SW 1271 (cell line): ENCODE measurements at places on chromosomes 6 and 20.

GRCh38 chr20:59676851-59677182, 72.5 kb downstream of the PHACTR3 start:
- no peak for DNase-seq

DNA sequence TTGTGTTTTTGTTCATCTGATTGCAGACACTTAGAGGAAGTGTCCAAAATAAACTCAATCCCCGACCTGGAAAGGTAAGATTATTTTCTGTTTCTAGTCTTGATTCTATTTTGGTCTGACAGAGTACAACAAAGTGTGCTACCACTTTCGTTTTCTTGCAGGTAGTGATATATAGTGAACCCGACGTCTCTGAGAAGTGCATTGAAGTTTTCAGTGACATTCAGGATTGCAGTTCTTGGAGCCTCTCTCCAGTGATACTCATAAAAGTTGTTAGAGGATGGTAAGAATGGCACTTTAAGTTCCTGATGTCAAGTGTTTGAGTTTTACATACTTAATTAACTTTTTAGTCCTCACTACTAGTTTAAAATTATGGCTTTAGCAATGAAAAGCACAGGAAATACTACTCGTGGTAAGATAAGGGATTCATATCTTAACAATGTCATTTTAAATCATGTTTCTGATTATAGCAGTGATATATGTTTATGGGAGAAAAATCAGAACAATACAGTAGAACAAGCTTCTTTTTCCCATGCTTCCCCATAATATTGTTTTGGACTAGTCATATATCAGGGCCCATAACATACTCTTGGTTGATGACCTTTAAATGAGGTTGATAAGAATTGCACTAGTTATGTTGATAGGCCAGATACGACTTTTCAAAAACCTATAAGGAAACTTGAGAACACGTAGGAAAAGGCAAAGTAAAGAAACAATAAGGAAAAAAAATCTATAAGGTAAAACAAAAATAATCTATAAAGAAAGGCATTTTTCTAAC, 104.0 kb downstream of the RTN4IP1 start:
- DNase-seq, result no peak

GRCh38 chr6:1849691-1850090, 240.0 kb downstream of the FOXC1 start:
- no peak for DNase-seq

GRCh38 chr6:165931675-165932074, 236.0 kb downstream of the TBXT start:
- DNase-seq, result no peak

GRCh38 chr20:20665606-20666332, 46.7 kb downstream of the RALGAPA2 start:
- DNase-seq, result no peak

DNA sequence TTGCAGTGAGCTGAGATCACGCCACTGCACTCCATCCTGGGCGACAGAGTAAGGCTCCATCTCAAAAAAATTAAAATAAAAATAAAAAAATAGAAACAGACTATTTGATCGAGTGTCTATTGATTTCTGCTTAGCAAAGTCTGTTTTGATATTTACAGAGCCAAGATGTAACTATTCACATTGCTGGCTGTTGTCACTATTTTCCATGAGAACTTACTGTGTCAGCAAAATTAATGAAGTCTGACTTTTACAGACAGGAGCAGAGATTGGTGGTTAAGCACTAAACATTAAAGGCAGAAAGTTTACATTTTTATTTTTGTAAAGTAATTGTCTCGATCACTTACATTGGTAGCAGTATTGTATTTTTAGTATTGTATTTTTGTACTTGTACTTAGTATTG, 85.0 kb upstream of the CCDC28A start:
- DNase-seq, result no peak

DNA sequence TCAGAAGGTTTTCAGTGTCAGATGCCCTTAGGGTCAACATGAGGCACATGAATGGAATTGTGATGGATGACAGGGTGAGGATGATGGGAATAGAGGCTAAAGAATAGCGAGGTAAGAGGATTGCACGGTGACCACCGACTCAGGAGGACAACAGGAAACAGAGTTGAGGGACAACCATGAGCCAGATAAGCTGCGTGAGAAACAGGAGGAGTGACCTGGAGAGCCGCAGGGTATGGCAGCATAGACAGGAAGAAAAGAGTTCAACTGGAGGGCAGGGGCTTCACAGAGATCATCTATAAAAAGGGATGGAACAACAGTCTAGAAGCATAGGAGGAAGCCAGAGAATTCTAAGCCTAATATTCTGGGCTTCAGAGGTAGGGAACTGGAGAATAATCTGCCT, 84.7 kb upstream of the ENPP5 start:
- no peak for DNase-seq

GRCh38 chr20:46076806-46077205, 13.0 kb downstream of the NCOA5 start:
- DNase-seq, result no peak

DNA sequence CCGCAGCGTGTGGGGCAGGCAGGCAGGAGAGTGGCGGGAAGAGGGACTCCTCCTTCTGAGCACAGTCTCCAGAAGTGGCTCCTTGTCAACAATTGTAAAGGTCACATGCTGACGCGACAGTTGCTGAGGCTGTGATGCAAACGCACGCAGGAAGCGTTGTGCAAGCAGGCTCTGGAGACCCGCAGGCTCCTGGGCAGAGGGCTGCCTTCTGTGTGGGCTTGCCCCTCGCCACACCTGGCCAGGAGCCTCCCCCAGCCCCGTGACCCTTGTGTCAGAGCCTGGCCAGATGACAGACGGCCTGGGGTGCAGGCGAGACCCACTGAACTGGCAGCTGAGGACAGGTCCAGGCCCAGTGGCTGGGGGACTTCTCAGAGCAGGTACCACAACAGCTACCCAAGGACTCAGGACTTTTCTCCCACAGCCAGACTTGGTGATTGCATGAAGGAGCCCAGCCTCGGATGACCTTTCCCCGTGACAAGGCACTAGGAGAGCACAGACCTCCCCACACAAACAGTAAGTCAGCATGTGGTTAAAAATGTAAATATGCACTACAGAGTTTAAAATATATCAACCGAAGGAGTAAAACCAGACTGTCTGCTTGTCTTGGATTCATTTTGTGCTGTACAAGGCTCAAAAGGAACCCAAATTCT, 222.1 kb upstream of the RREB1 start:
- DNase-seq, result no peak

- no peak for DNase-seq
Observed at GRCh38 chr20:60371384-60371783, 413.2 kb downstream of the CDH26 start.

- no peak for DNase-seq
Observed at GRCh38 chr20:1813674-1814635, 81.3 kb upstream of the SIRPA start.

DNA sequence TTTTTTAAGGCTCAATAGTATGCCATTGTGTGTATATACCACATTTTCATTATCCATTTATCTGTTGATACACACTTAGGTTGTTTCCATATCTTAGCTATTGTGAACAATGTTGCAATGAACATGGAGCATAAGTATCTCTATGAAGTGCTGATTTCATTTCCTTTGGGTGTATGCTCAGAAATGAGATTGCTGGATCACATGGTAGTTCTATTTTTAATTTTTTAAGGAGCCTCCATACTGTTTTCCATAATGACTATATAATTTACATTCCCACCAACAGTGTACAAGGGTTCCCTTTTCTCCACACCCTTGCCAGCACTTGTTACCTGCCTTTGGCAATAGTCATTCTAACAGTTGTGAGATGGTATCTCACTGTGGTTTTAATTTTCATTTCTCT, 15.1 kb upstream of the HLA-DOA start:
- DNase-seq, result no peak

GRCh38 chr6:82085701-82086100, 161.8 kb downstream of the IBTK start:
- no peak for DNase-seq

DNA sequence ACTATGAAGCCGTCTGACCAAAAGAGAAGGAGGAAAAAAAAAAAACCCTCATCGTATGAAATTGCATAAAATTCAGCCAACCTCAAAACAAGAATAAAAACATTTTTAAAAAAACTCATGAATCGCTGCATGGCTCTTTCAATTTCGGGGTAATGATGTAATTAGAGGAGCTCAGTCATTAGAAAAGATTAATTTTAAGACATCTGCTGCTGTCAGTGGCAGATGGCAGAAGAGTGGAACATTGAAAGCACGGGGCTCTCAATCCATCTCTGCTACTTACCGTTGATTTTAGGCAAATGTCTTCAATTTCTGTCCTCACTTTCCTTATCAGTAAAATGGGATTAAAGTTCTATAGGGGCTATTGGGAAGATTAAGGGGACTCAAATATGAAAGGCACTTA, 79.1 kb downstream of the EYA2 start:
- no peak for DNase-seq

DNA sequence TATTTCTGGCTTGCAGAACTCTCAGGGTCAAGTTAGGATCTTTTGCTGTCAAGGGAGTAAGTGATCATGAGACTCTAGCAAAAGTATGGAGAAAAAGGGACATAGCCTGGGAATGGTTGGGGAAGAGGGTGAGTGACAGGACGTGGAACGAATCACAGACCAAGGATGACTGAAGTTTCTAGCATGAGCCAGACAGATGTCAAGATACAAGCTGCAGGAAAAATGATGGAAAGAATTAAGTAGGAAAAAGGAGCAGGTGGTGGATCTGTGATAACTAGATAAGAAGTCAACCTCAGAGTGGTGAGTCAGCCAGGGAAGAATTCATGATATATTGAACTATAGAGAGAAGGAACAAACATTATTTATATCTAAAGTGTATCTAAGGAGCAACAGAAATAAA, 159.8 kb upstream of the SYNDIG1 start:
- no peak for DNase-seq

- DNase-seq, result no peak
Observed at GRCh38 chr6:1679688-1680068, 70.0 kb downstream of the FOXC1 start.

DNA sequence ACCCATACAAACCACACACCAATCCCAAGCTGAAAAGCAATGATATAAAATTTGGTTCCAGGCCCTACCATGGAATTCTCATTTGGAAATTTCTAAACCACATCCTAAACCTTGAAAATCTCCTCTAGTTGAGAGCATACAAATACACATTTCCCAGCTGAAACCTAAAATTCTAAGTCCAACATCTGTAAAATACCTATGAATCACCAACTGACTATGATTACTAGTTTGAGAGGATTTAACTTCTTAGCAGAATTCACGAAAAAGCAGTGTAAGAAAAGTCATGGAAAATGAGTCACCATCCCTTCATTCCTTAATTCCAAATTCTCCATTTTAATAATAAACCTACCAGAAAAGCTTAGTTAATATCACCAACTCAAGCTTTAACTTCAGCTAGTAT, 15.4 kb downstream of the RANBP9 start:
- no peak for DNase-seq

DNA sequence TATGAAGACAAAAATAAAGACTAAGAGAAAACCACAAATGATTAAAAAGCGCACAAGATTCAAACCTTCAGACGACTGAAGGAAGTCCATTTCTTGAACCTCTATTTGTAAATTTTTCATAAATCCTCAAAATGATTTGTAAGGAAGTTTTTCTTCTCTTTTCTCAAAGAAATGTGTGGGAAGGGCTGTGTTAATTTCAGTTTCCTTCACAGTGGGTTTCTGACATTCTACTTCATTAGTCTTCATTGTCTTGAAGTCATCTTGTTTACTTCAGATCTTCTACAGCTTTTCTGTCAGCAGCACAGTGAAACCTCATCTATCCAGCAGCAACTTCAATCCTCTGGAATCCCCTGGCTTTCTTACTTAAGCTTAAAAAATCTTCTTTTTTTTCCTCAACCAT, 87.6 kb upstream of the MYLIP start:
- DNase-seq, result no peak

- DNase-seq, result no peak
Observed at GRCh38 chr6:135148889-135149288, 32.2 kb upstream of the MYB start.

DNA sequence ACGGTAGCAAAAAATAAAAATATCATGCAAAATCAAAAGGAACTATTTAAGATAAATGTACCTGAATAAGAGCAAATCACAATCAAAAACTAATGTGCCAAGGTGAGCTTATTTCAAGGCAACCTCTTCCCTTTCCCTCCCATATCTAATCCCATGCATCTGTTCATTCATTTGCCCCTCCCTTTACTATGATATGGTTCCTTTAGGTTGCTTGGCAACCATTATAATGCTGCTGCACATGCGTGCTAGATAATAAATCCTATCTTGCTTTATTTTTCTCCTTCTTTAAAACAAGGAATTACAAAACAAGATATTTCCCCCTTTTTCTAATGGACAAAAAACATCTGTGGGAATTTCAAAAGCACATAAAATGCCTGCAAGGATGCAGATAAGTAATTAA, 318.2 kb upstream of the POU3F2 start:
- no peak for DNase-seq

DNA sequence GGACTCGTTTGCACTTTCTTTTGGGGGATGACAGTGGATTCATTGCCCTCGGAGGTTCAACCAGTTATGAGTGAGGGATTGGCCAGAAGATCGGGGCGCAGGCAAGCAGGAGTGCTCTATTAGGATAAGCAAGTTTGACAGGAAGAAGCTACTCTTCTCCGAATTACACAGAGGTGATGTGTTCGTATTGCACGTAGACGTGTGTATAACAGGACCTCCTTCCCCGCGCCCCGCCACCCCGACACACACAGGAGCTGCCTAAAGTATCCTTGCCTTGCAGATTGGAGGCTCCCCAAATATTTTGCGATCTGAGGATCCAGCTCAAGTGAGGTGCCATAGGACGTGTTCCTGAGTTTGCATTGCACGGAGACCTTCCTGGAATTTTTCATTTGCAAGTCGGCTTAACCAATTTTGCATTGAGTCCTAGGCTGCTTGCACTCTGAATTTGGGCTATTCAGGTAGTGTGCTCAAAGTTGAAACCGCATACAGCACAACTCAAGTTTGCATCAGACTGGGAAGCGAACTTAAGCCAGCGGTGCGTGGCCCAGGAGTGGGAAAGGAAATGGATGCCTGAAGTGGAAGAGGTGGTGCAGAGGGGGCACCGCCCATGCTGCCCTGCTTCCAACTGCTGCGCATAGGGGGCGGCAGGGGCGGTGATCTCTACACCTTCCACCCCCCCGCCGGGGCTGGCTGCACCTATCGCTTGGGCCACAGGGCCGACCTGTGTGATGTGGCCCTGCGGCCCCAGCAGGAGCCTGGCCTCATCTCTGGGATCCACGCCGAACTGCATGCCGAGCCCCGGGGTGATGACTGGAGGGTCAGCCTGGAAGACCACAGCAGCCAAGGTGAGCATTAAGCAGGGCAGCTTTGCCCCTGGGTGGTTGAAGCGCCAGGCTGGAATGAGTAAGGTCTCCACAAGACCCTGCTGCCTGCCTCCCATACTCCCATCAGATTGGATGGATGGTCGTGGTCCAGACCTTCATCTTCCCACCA, 770 bp downstream of the TCF19 start:
- DNase-seq, result no peak

- no peak for DNase-seq
Observed at GRCh38 chr20:982754-983153, 19.4 kb downstream of the RSPO4 start.
